HT1080 (cell line): ENCODE measurements at places on chromosomes 4 and X. TPM values are rescaled to one million over a fixed set of nuclear protein-coding genes. Genes with fewer than 3 reads are reported as not detected.

Gene TBX22
- total RNA-seq: not detected in 2 replicates

Gene CDKL2
- total RNA-seq: 0.03 TPM in 1 of 2 replicates, not detected in the other

Gene RNF150
- total RNA-seq: 0.37 and 0.73 TPM in 2 replicates

Gene NPY5R
- total RNA-seq: 0.20 TPM in 1 of 2 replicates, not detected in the other

Gene CDS1
- total RNA-seq: 1.5 TPM in 2 replicates
